CD4-positive, alpha-beta T cell treated with Interleukin-12 subunit alpha and Interleukin-12 subunit beta, for 1 hour (primary cell): ENCODE measurements at places on chromosomes 5 and 9.
A peak's percentile ranks its signal among the peaks of the same experiment; 100 is the strongest.

GRCh38 chr5:448061-448765 lies 5.2 kb downstream of the EXOC3 start:
- peak; percentile 19 for DNase-seq

GRCh38 chr9:130938184-130938651 lies 829 bp downstream of the FIBCD1 start:
- no peak for DNase-seq

- DNase-seq = no peak
Measured at GRCh38 chr5:134206627-134207160, 19.2 kb downstream of the PPP2CA start.

GRCh38 chr9:107647611-107648010 lies 158.0 kb upstream of the KLF4 start:
- DNase-seq = no peak

DNA sequence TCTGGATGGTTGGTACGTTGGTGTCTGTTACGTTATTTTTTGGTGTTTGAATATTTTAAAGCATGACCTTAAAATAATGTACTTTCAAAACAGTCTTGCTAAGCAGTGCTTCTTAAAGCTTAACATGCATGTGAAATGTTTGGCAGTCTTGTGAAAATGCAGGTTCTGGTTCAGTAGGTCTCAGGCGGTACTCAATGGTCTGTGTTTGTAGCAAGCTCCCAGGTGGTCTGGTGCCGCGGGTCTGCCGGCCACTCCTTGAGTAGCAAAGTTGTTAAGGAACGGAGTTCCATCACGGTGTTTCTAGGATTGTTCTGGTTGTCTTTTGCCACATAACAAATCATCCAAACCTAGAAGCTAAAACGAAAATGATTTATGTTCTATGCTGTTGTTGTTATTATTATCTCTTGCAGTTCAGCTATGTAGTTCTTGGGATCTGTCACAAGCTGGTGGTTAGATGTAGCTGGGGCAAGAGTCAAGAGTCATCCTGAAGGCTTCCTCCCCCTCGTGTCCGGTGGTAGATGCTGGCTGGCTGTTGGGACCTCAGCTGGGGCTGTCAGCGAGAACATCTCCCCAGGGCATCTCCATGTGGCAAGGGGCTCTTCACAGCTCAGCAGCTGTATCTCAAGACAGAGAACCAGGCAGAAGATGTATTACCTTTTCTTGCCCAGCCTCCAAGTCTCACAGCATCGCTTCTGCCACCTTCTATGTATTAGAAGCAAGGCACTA lies 186.8 kb downstream of the PALM2AKAP2 start:
- DNase-seq = no peak

GRCh38 chr9:118222375-118222774 lies 518.2 kb downstream of the TLR4 start:
- no peak for DNase-seq

DNA sequence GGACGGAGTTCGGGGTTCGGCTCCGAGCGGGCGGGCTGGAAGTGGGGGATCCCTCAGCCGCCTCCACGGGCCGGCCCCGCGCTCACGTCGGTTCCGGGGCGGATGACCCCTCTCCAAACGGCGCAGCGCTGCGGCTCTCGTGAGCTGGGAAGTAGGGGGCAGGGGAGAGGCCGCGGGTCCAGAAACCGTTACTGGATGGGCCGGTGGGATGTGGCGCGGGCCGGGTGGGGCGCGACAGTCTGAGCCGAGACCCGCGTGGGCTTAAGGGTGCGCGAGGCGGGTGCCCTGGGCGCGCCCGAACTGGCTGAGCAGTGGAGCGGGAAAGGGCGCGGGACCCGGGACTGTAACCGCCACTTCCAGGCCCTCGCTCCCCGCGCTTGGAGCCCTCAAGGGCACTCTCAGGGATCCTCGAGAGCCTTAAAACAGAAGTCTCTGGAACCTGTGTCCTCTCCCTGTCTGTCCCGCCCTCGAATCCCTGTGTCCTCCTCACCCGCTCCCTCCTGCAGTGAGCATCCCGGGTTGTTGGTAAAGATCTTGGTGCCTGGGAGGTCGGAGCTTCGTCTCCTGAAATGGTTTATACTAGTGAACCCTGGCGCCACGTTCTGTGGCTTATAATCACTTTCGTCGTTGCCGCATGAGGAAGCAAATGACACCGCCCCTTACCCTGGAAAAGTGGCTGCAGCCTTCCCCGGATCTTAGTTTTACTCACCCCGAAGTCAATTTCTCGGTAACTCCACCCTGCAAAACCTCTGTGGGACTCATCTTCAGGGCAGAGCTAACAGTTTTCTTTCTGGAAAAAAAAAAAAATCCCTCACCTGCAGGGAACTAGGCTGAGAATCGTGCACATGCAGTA lies 571 bp upstream of the MARCHF11 start:
- no peak for DNase-seq

GRCh38 chr5:174157048-174157447 lies 111.5 kb downstream of the NSG2 start:
- DNase-seq = no peak

DNA sequence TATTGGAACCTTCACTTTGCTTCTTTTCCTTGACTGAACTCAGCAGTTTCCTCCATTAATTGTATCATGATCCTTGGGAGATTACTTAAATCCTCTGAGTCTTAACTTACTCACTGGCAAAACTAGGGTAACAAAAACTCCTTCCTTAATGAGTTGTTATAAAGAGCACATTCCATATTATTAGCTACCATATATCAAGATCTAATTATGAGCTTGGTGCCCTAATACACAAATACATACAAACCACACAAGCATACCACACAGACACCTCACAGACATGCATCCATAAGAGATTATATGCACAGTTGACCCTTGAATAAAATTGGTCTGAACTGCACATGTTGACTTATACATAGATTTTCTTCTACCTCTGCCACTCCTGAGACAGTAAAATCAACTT lies 2.5 kb upstream of the SPINK7 start:
- no peak for DNase-seq

DNA sequence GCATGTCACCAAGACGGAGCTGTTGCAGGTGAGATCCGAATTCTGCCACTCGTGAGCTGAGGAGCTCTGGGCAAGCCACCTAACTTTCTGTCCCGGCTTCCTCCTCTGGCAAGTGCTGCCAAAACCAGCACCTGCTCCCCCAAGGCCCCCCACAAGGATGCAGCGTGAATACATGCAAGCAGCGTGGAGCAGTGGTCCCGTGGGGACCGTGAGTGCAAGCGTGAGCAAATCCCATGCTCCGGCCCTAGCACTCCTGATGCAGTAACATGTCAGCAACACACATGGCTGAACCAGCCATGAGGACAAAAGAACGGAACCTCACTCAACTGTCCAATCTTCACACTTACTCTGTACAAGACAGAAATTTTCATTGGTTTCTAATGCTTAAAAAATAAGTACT lies 31.0 kb downstream of the NSUN2 start:
- DNase-seq = no peak

GRCh38 chr9:138016406-138017187 lies 139.0 kb downstream of the CACNA1B start:
- no peak for DNase-seq

- no peak for DNase-seq
Measured at GRCh38 chr9:108569624-108570023, 286.2 kb downstream of the ACTL7B start.

- DNase-seq = no peak
Measured at GRCh38 chr5:76805821-76806505, 12.9 kb upstream of the F2RL1 start.

DNA sequence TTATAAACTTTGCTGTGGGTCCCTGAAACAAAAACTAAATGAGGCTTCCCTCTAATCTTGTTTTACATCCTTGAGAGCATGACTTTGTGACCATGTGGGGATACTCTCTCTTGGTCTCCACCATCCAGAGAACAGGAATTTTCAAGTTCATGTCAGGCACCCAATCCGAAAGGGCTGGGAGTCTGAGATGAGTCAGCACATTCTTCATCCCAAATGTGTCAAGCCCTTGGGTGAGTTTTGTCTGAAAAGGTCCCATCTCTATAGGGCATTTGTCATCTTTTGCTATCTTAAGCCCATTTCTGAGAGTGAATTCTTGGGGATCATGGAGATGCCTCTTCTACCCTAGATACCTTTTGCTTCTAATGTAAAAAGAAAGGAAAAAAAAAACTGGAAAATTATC lies 26.9 kb upstream of the RAPGEF6 start:
- no peak for DNase-seq

- no peak for DNase-seq
Measured at GRCh38 chr5:100446879-100447430, 88.2 kb upstream of the FAM174A start.

DNA sequence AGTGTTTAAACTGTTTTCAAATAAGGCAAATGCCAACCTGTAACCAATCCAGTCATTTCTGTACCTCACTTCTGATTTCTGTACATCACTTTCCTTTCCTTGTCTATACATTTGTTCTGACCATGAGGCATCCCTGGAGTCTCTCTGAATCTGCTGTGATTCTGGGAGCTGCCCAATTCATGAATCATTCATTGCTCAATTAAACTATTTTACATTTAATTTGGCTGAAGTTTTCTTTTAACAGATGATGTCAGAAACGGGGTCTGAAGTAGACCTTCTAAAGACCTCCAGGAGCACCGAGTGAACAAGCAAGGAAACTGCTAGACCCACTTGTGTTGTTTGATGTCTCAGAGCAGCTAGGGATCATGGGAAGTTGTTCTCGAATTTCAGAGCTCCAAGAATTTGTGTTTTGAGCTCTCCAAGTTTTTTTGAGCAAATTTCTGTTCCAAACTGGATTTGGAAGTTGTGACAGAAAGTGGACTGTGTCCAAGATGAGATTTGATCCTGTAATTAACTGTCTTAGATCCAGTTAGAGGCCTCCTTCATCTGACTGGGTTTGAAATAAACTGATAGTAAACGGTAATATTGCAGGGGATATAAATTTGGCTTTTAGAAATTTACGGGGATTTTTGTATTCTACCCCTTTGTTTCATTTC lies 490.8 kb upstream of the ST8SIA4 start:
- no peak for DNase-seq

DNA sequence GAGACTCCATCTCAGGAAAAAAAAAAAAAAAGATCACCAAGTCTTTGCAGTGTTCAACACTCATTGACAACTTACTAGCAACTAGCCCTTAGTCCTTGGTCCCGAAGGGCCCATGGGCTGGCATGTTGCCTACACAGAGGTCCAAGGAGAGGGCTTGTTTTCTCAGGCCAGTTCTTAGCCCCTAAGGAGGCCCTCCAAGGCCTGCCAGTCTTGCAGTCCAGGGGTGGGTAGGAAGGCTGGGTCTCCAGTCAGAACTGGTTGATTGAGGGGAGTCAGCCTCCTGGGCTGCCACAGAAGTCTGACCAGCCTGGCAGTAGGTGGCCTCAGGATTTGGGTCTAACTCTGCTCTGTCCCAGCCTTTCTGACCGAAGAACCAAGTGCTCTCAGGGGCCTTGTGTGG lies 32.7 kb downstream of the IER5L start:
- no peak for DNase-seq

DNA sequence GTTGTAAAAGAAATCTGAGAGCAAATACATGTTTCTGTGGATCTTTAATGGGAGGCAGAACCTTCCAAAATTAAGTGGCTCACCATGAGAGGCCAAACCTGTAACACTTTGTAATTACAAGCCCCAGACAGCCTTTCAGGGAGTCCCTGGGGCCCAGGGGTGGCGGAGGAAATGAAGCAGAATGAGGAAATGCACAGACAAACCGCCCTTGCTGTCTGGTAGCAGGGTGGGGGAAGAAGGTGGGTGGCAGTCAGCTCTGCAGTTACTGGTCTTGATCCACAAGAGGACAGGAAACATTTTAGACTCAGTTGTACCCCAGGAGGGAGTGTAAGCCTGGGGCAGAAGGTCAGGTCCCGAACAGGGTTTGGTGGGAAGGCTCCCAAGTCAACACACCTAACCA lies 6.5 kb downstream of the ARL14EPL start:
- peak; percentile 4 for DNase-seq

GRCh38 chr9:14347406-14348122 lies 33.6 kb upstream of the NFIB start:
- no peak for DNase-seq

DNA sequence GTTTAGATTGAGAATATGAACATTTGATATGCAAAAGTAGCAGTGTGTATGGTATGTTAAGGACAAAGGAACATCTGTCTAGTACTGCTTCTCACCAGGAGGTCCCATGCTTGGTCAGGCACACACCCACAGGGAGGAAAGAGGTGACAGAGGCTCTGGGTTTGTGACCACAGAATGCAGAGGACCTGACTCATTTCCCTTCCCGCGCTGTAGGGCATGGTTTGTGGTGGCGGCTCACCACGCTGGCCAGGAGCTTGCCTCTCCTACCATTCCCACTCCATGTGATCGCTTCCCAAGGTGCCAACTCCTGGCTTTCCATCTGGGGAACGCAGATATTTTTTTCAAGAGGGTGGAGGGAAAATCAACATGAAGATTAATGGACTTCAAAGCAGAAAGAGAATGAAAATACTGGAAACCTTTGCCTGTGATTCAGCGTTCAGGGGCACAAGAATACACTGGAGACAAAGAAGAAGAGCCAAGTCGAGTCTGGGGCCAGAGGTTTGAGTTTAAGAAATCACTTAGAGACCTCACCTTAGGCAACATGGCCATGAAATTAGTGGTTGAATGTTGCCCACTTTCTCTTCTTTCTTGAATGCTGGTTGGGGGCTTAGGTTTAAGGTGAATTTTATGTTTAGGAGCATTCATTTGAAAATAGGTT lies 477.8 kb downstream of the CCDC171 start:
- no peak for DNase-seq

- no peak for DNase-seq
Measured at GRCh38 chr9:95845751-95846150, 29.7 kb upstream of the ERCC6L2 start.

- DNase-seq = no peak
Measured at GRCh38 chr9:36559036-36559695, 13.5 kb upstream of the MELK start.

- DNase-seq = no peak
Measured at GRCh38 chr9:133679056-133679455, 42.9 kb downstream of the DBH start.

GRCh38 chr5:148792744-148793143 lies 33.7 kb upstream of the ADRB2 start:
- DNase-seq = no peak
